Dermis blood vessel endothelial cell (primary cell): ENCODE measurements at places on chromosomes 16 and 17. TPM values are rescaled to one million over a fixed set of nuclear protein-coding genes. Genes with fewer than 3 reads are reported as not detected.

The HBZ gene
- total RNA-seq = not detected in 2 replicates

DNA sequence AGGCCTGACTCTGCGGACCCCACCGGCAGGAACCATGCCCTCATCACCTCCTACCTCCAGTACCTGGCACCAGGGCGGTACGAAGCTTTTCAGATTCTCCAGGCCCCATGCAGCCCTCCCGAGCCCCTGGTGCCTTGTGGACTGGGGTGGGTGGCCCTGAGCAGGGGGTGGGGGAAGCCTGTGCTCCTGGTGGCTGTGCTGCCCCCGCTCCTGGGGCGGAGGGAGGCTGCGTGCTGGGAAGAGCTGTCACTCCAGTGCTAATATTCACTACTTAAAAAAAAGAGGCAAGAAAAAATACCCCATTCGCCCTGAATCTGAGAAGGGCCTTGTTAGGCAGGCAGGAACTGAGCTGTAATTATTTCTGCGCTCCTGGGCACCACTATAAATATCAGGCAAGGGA is 111.8 kb downstream of the ENGASE start:
- no peak for DNase-seq

DNA sequence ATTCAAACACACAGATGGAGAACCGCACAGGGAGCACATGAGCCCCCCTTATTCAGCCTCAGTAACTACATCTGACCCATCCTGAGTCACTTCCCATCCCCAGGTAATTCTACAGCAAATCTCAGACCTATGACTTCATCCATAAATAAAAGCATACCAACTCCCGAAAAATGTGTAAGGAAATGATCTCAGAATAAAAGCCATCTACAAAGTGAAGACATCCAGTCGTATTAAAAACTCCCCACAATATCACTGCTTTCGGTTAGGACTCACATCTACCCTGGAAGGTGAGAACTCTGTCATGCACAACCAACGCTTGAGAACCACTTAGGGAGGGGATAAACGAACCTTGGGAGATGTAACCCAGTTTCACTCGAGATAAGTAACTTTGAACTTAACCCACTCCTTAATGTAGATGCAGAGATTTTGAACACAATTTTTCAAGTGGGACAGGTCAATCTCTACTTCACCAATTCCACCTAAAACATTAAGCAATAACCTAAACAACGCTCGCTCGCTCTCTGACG is 1.3 kb downstream of the USP36 start:
- DNase-seq = peak; percentile 69

DNA sequence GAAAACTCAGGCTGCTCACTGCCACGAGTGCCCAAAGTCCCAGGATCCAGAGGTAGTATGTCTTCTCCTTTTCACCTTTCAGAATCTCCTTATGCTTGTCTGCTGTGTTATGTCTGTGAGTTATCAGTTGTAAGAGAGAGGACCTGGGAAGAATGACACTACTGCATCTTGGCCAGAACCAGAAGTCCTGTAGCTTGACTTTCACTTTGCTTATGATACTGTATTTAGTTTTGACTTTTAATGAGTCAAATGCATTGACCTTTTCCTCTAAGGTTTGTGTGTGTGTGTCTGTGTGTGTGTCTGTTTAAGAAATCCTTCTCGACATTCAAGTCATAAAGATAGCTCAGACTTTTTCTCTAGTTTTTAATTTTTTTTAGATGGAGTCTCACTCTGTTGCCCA is 43.4 kb downstream of the BMERB1 start:
- no peak for DNase-seq

GRCh38 chr16:65545413-65545956 is 423.6 kb upstream of the CDH11 start:
- no peak for DNase-seq

DNA sequence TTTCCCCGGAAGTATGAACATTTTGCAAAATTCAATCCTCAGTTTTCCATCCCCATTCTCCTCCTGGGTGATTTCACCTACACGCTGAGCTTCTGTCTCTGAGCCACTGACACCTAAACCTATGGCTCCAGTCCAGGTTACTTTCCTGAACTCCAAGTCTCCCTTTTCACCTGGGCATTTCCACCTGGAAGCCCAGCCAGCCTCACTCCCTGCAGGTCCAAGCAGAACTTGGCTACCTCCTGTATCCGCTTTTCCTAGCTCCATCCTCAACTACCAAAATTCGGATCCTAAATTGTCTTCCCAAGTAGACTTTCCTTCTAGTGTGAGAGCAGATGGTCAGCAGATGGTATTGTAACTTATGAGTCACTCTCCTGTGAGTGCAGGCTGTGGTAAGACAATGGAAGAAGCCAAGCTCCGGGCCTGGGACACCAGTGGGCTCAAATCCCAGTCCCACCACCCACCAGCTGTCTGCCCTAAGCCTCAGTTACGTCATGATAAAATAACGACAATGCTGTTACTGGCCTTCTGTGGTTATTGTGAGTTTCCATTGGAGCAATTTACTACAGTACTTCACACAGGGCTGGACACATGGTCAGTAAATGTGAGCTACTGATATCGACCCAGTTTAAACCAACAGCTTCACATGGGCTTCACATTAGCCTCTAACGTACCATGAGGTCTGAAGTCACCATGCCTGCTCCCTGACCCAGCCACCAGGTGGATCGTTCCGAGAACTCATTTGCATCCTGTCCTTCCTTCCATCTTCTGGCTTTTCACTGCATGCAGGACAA is 33.3 kb downstream of the PECAM1 start:
- peak; percentile 96 for DNase-seq

- DNase-seq = no peak
Measured at GRCh38 chr17:32772453-32773025, 104.4 kb downstream of the MYO1D start.

DNA sequence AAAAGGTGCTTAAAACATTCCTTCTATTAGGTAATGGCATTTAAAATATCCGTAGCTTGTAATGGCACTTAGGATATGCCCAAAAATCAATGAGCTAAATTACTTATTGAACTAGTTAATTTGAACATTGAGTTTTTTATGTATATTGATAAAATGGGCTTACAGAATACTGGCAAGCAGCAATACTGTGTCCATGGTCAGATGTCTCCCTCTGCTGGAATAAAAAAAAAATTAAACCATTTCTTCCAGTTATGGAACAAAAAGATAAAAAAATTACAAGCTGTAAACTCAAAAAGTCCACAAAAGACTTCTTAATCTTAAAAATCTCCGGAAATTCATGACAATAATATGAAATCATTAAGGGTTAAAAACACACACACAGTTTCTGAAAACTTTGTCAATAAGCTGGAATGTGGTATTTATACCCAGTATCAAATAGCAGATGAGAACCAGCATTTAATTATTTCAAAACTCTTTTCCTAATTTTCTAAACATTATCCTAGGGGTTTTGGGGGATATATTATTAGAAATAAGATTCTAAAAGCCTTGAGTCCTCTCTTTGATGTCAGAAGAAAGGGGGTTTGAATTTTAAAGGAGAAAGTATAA is 21.5 kb upstream of the PSMD7 start:
- DNase-seq = peak; percentile 53

The PIPOX gene
- 0.93 and 3.1 TPM in 2 replicates for total RNA-seq

- DNase-seq = no peak
Measured at GRCh38 chr16:73023752-73024570, 24.0 kb downstream of the ZFHX3 start.

- no peak for DNase-seq
Measured at GRCh38 chr17:33519692-33520091, 226.6 kb upstream of the ASIC2 start.

DNA sequence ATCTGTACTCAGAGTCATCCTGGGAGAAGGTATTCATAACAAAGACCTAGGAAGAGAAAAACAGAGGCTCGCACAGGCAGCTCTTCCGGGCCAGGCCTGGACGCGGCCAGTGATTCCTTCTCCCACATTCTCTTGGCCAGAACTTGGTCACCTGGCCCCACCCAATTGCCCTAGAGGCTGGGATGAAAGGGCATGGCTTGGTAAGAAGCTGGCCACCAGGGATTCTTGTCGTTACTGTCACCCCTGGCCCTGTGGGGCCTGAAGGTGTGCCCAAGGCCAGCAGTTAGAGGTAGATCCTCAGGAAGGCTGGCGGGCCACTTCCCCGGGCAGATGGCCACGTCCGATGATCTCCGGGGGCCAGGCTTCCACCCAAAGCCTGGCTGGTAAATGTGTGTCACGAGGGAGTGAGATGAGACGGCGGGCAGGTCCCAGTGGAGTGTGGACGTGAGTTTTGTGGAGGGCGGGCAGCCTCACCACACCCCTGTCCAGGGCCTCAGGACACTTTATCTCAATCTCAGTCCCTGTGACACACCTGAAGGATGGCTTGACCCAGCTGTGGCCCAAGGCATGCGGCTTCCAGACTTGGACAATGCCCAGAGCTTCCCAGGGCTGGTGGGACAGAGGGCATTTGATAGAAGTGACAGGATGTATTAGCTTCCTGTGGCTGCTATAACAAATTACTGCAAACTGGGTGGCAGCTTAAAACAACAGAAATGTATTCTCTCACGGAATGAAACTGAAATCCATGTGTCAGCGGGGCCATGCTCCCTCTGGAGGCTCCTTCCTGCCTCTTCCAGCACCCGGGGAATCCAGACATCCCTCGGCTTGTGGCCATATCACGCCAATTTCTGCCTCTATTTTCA is 66.3 kb upstream of the GSE1 start:
- DNase-seq = peak; percentile 43

The HAP1 gene
- 0.23 and 0.68 TPM in 2 replicates for total RNA-seq

The FBXW10B gene
- 0.79 and 1.4 TPM in 2 replicates for total RNA-seq

GRCh38 chr16:22710326-22710725 is 103.6 kb upstream of the HS3ST2 start:
- no peak for DNase-seq

The CD300LB gene
- not detected in 2 replicates for total RNA-seq
